BJ (cell line): ENCODE measurements at places on chromosomes 5 and 9.

GRCh38 chr5:114419959-114420358 is 58.1 kb downstream of the KCNN2 start:
- DNase-seq: peak; percentile 47

DNA sequence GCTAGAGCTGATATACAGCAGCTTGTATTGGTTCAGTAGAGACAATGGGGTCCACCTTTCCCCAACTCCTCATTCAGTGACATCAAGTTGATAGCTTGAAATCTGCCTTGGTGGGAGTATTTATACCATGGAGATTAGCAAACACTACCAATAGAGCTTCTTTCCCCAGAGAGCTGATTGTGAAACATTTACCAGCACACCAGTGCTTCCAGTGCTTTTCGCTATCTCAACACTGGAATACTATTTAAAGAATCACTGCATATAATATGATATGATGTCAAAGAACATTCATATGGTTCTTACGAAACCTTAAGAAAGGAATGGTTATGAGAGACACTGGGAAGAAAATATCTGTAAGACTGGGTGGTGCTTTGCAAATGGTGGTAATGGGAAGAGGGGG is 21.8 kb upstream of the RNF145 start:
- no peak for DNase-seq

DNA sequence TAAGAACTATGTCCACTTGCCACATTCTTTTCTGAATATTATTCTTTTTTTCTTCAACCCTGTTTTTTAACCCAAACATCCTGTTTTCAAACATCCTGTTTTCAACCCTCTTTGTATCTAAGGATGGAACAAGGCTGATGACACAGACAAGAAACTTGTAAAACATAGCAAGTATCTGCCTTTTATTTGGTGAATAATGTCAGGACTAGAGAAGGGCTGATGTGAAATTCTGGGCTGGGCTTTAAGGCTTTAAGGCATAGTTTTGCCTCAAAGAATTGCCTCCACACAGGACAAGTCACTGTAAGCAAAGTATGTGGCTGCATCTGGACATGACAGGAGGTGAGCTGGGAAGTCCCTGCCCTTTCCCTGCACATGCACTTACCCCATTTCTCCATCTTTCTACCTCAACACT is 42.5 kb upstream of the RIC1 start:
- peak; percentile 59 for DNase-seq

GRCh38 chr5:144298658-144299057 is 128.0 kb downstream of the KCTD16 start:
- no peak for DNase-seq
